ENCODE measurements at places on chromosomes 1 and 21.

DNA sequence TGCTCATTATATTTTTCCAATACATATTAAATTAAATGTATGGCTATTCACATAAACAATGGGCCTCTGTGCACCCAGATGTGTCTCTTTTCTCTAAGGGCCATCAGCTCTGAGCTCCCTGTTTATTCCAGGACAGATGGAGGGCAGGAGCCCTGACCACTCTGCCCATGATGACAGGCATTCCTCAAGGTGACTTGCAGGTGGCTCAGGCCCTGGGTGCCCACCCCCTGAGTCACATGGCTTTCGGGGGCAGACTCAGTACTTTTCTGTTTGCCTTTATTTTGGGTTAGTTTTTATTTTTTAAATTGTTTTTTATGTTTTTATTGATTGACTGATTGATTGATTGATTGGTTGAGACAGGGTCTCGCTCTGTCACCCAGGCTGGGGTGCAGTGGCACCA, 6.4 kb upstream of the LRP8 start:
- no peak for DNase-seq

GRCh38 chr1:156815307-156815826, 1.3 kb downstream of the SH2D2A start:
- peak; percentile 52 for DNase-seq

GRCh38 chr1:14065486-14065885, 365.5 kb downstream of the PRDM2 start:
- DNase-seq: no peak

DNA sequence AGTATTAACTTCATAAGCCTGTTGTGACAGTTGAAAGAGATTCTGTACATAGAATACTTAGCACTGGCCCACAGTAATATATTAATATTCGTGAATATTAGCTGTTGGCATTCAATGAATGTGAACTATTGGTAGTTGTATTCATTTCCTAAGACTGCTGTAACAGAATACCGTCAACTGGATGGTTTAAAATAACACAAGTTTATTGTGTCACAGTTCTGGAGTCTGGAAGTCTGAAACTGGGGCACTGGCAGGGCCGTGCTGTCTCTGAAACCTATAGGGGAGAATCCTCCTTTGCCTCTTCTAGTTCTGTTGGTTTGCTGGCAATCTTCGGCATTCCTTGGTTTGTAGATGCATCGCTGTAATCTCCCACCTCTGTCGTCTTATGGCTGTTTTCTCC, 47.5 kb downstream of the OLFML3 start:
- DNase-seq: peak; percentile 30

GRCh38 chr21:32979598-32980268, 46.0 kb upstream of the OLIG2 start:
- DNase-seq: no peak

DNA sequence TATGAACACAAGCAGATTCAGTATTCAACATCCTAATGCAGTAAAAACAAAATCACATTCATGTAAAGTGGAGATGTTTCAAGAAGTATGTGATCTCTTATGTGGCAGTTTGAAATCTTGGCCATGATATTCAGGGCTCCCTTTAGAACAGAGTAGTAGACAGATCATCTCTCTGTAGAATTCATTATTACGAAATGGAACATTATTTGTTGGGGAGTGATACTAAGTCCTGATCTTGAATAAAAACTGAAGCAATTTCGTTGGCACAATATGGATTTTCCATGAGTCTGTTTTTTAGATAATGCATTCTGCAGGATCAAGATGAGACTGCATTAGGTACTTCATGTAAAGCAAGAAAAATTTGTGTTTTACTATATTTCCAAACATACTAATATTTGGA, 264.4 kb upstream of the NRIP1 start:
- no peak for DNase-seq

DNA sequence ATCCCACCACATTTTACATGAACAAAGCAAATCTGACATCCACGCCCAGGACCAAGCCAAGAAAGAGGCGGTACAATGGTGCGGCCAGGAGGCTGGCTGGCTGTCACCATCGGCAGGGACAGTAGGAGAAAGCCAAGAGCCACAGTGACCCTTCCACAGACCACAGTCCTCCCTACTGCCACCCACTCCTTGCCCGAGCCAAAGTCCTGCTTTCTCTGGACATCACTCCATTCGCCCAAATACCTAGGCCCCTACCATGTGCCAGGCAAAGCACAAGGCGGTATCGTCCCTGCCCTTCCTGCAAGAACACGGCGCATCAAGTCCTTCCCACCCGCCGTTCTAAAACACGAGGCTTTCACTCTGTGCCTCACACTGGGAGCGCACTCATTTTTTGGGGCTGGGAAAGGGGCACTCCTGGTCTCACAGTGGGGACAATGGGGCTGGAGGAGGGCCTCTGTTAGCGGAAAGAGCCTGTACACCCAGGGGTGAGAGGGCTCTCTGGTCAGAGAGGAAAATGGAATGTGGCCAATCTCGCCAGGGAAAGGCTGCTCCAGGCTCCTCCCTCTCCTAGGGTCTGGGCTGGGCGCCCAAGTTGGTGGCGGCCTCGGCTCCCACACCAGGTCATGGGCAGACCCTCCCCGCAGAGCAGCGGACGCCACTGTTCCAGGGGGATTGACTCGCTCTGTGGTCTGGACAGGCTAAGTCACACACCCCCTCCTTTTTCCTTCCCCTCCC, 26.5 kb downstream of the SSBP3 start:
- DNase-seq: no peak

DNA sequence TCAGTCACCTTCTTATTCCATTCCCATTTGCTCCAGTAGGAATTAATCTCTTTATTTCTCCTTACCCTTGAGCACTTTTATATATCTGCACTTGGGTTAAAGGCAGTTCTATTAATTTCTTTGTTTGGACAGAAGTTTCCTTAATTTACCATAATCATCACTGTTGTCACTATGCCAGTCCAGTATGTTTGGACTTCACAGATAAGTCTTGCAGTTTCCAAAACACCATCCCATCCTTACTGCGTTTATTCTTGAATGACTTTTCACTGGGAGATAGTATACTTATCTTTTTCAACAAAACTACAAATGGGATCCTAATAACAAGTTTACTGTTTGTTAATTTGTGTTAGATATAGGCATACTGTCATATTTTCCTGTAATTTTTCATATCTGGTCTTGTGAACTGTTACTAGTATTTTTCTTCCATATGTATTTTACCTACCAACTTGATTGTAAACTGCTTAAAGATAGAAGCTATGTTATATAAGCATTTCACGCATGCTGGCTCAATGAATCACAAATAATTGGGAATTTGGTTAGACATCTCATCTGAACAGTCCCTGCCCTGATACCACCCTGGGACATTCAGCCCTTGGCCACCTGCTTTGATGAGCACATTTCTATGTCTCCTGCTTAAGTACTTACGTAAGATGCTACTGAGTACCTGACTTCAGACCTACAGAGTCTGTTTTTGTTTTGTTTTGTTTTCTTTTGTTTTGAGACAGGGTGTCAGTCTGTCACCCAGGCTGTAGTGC, 78.2 kb downstream of the OLFML2B start:
- DNase-seq: no peak

All from fibroblast of skin of right quadriceps (primary cell).